H1 (cell line): ENCODE measurements at places on chromosomes 11 and 22.
A peak's percentile ranks its signal among the peaks of the same experiment; 100 is the strongest.

DNA sequence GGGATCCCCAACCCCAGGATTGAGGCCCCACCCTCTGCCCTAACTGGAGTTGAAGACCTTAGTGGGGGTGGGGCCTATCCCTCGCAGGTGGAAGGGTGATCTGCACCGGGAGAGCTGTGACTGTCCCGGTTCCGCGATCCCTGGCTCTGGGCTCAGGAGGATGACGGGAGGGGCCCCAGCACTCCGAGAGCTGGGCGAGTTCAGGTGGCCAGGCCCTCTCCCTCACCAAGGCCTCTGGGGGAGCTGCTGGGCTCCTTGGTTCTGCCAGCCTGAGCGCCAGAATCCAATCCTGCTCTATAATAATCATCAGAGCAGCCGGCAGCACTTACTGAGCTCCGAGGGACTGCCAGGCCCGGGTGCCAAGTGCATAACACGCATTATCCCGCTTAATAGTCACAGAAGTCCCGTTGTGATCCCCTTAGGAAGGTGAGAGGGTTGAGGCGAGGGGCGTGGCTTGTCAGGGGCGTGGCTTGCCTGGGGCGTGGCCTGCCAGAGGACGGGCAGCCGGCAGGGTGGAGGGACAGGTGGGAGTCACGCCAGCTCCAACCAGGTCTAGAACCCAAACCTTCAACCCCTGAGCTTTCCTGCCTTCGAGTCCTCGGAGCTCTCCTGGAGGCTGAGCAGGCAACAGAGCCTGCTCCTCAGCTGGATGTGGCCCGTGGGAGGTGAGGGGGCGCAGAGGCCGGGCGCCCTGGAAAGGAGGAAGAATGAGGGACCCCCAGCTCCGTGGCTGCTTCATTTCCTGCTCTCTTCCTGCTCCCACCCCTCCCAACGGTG is 7.3 kb upstream of the SYT7 start:
- H3K4me1 ChIP-seq: peaks cover 18% of the 10 kb centered on the region
- H3K27ac ChIP-seq: no peak overlapping the region
- peaks cover 7% of the 10 kb centered on the region; the same call in 1 of the 2 replicates for H3K27me3 ChIP-seq
- no peaks in the 10 kb centered on the region for H3K36me3 ChIP-seq
- DNase-seq: no peak

GRCh38 chr11:86490582-86490981 is 115.9 kb downstream of the CCDC81 start:
- no peaks in the 10 kb centered on the region for H3K36me3 ChIP-seq
- peaks cover 2% of the 10 kb centered on the region; the same call in 1 of the 2 replicates for H3K4me1 ChIP-seq
- DNase-seq: no peak
- H3K4me3 ChIP-seq: no peak overlapping the region

DNA sequence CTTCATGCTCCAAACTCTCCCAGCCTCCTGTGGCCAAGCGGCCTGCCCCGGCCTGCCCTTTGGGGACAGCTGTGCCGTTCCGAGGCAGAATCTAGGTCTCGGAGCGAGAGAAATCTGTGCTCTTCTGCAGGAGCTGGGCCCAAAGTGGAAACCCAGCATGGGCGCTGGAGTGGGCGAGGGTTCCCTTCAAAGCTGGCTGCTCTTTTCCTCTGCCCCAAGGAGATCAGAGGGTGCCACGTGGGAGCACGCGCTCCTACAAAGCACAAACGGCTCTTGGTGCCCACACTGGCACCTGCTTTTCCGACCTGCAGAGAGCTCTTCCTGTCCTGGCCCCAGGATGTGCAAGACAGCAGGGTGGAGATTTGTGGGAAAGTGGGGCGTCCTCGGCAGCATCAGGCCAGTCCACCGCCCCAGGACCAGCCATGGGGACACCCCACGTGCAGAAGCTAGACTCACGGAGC is 6.9 kb downstream of the OSBPL5 start:
- peaks cover 29% of the 10 kb centered on the region for H3K4me1 ChIP-seq
- DNase-seq: no peak
- no peaks in the 10 kb centered on the region for H3K36me3 ChIP-seq
- H3K27me3 ChIP-seq: no peaks in the 10 kb centered on the region
- no peak overlapping the region for H3K27ac ChIP-seq

GRCh38 chr11:67441731-67442351 is 1.4 kb downstream of the CORO1B start:
- H3K27me3 ChIP-seq: no peaks in the 10 kb centered on the region
- peaks cover 8% of the 10 kb centered on the region; the same call in 1 of the 2 replicates for H3K36me3 ChIP-seq
- H3K4me1 ChIP-seq: peaks cover 7% of the 10 kb centered on the region

DNA sequence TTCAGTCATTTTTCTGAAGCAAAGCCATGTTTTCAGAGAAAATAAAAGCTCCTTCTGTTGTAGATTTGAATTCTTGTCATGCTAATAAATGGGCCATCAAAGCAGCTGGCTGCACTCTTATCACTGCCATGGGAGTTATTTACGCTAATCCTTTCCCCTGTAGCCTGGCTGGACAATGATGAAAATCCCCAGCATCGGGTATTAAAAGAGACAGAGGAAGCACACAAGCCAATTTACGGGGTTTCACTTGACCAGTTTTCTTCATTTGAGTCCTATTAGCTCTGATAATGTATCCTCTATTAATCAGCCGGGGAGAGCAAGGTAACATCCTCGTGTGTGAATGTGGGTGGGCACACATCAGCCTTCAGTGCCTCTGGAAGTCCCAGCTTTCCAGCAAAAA is 470.2 kb upstream of the API5 start:
- H3K4me1 ChIP-seq: peaks cover 10% of the 10 kb centered on the region
- no peak overlapping the region for H3K4me3 ChIP-seq
- no peaks in the 10 kb centered on the region for H3K27me3 ChIP-seq
- no peak for DNase-seq
- no peaks in the 10 kb centered on the region for H3K36me3 ChIP-seq

GRCh38 chr22:49629586-49630447 is 197.9 kb downstream of the BRD1 start:
- no peak overlapping the region for H3K4me3 ChIP-seq
- no peaks in the 10 kb centered on the region for H3K36me3 ChIP-seq
- DNase-seq: no peak
- H3K27me3 ChIP-seq: no peaks in the 10 kb centered on the region; the same call in 1 of the 2 replicates

DNA sequence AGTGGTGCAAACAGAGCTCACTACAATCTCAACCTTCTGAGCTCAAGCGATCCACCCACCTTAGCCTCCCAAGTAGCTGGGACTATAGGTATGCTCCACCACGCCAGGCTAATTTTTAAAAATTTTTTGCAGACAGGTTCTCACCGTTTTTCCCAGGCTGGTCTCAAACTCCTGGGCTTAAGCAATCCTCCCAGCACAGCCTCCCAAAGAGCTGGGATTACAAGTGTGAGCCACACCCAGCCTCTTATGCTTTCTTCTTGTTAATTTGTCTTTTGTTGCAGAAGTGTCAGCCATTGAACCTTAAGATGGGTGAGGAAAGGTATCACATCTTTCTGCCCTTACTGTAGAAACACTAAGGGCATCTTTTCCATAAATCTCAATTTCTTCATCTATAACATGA is 34.9 kb downstream of the DENND5A start:
- H3K27me3 ChIP-seq: no peaks in the 10 kb centered on the region; the same call in 1 of the 2 replicates
- no peak for DNase-seq
- H3K27ac ChIP-seq: no peak overlapping the region
- peaks cover 15% of the 10 kb centered on the region for H3K4me1 ChIP-seq
- H3K36me3 ChIP-seq: no peaks in the 10 kb centered on the region

GRCh38 chr11:30983143-30983542 is 386.4 kb downstream of the DCDC1 start:
- no peak for DNase-seq
- H3K4me3 ChIP-seq: no peak overlapping the region
- H3K4me1 ChIP-seq: no peaks in the 10 kb centered on the region
- no peaks in the 10 kb centered on the region for H3K27me3 ChIP-seq
- no peak overlapping the region for H3K27ac ChIP-seq

DNA sequence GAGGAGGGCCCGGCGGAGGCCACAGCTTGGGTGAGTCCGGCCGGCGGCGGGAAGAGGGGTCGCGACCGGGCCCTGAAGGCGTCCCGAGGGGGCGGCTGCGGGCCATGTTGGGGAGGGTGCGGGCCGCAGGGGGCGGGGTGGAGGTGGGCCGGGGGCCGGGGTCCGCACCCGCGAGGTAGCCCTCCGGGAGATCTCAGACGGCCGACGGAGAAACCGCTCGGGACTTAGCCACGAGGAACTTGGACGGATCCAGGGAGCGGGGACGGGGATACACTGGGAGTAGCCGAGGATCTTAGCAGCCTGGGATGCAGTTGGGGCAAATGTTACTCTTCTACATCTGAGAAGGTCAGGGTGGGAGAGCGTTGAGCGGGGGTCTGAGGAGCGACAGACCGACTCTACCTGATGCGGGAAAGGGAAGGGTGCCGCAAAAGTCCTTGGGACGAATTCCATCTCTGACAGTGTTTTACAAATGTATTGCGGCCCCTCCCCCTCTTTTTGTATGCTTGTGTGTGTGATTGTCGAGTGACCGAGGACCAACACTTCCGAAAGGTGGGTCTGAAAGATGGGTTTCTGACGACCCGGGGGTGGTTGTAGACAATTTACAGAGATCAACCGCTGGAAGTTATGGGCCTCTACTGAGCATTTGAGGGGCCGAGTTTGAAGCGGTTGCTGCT is 658 bp downstream of the STIP1 start:
- H3K27ac ChIP-seq: no peak overlapping the region; the same call in 1 of the 2 replicates
- no peak overlapping the region for H3K4me3 ChIP-seq
- H3K36me3 ChIP-seq: no peaks in the 10 kb centered on the region; the same call in 1 of the 2 replicates
- H3K4me1 ChIP-seq: peaks cover 6% of the 10 kb centered on the region
- no peak for DNase-seq
- H3K27me3 ChIP-seq: no peaks in the 10 kb centered on the region

- no peak overlapping the region for H3K27ac ChIP-seq
- H3K36me3 ChIP-seq: no peaks in the 10 kb centered on the region
- peaks cover 16% of the 10 kb centered on the region; the same call in 1 of the 2 replicates for H3K4me1 ChIP-seq
- H3K27me3 ChIP-seq: no peaks in the 10 kb centered on the region
- DNase-seq: no peak
These were observed 15.8 kb upstream of the OR51T1 start for GRCh38 chr11:4865855-4866254.

DNA sequence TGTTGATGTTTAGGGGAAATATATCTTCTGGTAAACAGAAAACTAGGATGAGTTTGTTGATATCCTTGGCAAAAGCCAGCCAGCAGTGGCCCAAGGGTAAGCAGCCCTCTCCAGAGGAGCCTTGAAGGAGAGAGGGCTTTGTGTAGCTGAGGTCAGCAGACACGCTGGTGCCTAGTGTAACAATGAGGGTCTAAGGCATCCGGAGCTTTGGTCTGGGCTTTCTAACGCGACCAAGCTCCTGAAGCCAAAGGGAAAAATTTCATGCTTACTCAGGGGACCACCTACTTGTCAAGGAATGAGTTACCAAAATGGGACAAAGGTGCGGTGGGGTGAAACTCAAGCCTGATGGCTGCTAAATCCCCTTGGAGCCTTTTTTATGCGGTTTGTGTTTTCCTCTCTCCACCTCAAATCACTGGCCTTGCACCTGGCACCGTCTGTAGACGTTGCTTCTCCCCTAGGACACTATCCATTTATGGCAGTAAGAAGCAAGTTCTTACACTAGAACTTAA is 134.9 kb downstream of the DBX1 start:
- no peak for DNase-seq
- H3K4me3 ChIP-seq: no peak overlapping the region; the same call in 1 of the 2 replicates
- peaks cover 58% of the 10 kb centered on the region for H3K4me1 ChIP-seq
- no peak overlapping the region for H3K27ac ChIP-seq

DNA sequence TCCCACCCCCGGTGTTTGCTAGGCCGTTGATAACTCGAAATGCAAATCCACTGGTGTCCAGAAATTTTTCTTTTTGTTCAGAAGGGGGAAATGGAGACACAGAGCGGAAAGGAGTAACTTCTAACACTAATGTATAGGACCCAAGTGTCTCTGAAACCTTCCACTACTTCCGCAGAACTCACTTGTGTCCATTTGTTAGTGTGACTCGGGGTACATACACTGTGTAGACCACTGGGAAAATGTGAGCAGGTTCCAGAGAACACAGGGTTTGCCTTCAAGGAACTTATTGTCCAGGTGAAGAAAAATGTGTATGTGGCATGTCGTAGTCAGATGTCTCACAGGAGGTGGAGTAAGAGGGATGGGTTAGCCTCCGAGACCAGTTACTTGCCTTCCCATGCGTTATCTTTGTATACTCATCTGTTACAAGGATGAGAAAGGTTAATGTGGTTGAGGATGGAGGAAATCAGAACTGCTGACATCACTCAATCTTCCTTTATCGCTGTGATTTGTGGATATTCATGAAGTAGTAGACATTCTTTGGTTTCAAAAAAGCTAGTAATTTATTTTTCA is 857 bp downstream of the ARCN1 start:
- H3K27ac ChIP-seq: no peak overlapping the region; the same call in 1 of the 2 replicates
- H3K4me3 ChIP-seq: peak overlapping the region; percentile 100
- no peaks in the 10 kb centered on the region for H3K4me1 ChIP-seq
- H3K36me3 ChIP-seq: no peaks in the 10 kb centered on the region

GRCh38 chr11:43384393-43384792 is 25.7 kb downstream of the TTC17 start:
- H3K36me3 ChIP-seq: no peaks in the 10 kb centered on the region
- H3K27ac ChIP-seq: no peak overlapping the region
- H3K4me3 ChIP-seq: no peak overlapping the region
- H3K4me1 ChIP-seq: peaks cover 3% of the 10 kb centered on the region

DNA sequence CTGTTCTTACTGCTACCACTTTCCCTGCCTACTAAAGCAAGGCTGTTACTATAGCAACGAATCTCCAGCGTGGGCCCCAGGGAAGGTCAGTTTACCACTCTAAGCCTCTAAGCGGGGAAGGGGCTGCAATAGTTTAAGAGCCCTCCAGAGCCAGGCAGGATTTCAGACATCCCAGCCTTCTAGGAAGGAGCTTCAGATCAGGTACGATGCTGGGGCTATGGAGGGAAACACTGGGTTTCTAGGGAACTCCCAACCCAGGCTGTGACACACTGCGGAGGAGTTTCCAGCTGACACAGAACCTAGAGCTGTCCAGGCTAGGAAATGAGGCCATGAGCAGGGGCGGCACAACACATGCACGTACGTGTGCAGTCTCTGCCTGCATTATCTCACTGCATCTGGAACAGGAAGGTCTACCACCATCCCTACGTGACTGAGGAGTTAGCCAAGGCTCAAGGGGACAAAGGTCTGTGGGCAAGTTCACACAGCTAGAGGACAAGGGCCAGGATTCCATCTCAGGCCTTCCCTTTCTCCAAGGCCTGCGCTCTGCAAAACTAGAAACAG is 20.4 kb downstream of the HPS4 start:
- no peak overlapping the region for H3K27ac ChIP-seq
- peaks cover 36% of the 10 kb centered on the region for H3K36me3 ChIP-seq
- no peaks in the 10 kb centered on the region for H3K4me1 ChIP-seq
- H3K4me3 ChIP-seq: no peak overlapping the region
- DNase-seq: no peak

GRCh38 chr11:37858398-37858797 is 1260.4 kb upstream of the RAG2 start:
- H3K4me3 ChIP-seq: no peak overlapping the region
- no peak overlapping the region for H3K27ac ChIP-seq
- no peaks in the 10 kb centered on the region for H3K36me3 ChIP-seq
- DNase-seq: no peak
- H3K27me3 ChIP-seq: no peaks in the 10 kb centered on the region
- H3K4me1 ChIP-seq: no peaks in the 10 kb centered on the region

- H3K4me3 ChIP-seq: no peak overlapping the region
- no peaks in the 10 kb centered on the region for H3K27me3 ChIP-seq
- no peaks in the 10 kb centered on the region for H3K36me3 ChIP-seq
- no peak overlapping the region for H3K27ac ChIP-seq
These were observed 216.1 kb upstream of the NARS2 start for GRCh38 chr11:78790784-78791183.

- no peaks in the 10 kb centered on the region for H3K36me3 ChIP-seq
- DNase-seq: no peak
- no peaks in the 10 kb centered on the region for H3K4me1 ChIP-seq
- H3K27me3 ChIP-seq: no peaks in the 10 kb centered on the region
These were observed 23.4 kb upstream of the PIK3C2A start for GRCh38 chr11:17230867-17231851.
